Type B pancreatic cell (in vitro differentiated cells): ENCODE measurements at places on chromosomes 4 and X. TPM values are rescaled to one million over a fixed set of nuclear protein-coding genes. Genes with fewer than 3 reads are reported as not detected.

DNA sequence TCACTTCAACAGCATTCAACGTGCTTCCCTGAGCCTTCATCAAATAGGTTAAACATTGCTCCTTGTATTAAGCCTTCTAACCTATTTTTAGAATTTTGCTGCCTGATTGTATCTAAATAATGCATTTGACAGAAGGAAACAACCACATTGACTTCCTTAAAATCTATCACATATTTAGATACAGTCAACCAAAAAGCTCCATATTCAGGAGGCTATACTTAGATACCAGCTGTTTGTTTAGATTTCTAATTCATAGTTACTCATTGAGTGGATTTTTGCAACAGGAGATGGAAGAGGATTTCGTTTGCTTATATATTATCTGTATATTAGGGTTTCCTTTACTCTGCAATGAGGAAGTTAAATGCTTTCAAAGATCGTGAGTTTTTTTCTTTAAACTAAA lies 241.1 kb upstream of the PPP1R2C start:
- peaks cover 5% of the 10 kb centered on the region for H3K4me1 ChIP-seq
- no peak for DNase-seq
- no peaks in the 10 kb centered on the region for H3K36me3 ChIP-seq
- no peaks in the 10 kb centered on the region for H3K27me3 ChIP-seq

DNA sequence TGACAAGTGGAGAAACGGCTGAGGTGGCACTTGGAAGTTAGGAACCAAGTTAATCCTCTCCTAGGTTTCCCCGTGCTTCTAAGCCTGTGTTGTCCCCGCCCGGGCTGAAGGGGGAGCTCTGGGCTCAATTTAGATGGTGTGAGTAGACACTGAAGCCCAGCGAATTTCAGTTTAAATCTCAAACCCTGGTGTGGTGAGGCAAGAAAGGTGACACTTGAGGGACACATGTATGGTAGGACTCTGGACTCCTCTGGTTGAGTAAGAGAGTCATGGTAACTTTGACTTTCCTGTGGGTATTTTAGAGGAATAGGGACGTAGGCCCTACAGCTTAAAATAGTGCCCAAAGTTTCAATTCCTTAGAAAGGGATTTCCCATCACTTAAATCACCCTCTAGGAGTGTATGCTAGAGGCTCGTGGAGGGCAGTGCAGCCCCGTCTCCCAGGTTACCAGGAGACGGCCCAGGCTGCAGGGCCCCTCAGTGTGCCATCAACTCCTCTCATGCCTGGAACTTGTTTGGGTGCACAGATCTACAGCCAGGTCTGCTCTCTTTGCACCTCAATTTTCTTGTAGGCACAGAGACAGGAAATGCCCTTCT lies 24.0 kb downstream of the HAND2 start:
- DNase-seq: peak; percentile 62
- peak overlapping the region; percentile 75 for H3K4me3 ChIP-seq
- H3K27ac ChIP-seq: no peak overlapping the region
- H3K36me3 ChIP-seq: peaks cover 11% of the 10 kb centered on the region
- H3K4me1 ChIP-seq: peaks cover 4% of the 10 kb centered on the region

DNA sequence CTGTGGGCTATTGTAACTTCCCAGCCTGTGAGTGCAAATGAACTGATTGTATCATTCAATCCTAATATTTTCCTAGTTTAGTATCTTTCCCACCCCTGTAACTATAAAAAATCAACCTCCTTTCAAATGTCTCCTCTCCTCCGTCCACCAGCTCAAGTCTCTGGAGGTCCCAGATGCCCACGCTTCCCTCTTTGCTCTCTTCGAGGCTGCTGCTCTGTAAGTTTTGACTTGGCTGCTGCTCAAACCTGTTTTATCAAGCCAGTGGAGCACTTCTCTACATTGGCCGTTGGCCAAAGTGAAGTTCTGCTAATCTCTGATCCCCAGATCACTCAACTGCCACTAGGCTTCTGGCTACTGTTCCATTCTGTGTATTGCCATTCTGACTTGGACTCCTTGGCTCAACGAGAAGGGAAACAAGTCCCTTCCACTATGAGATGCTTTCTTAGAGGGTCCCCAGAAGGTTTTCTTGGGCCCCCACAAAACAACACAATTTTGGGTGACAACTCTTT lies 60.7 kb upstream of the RAPGEF2 start:
- no peak overlapping the region for H3K4me3 ChIP-seq
- DNase-seq: no peak
- H3K27ac ChIP-seq: no peak overlapping the region
- H3K4me1 ChIP-seq: no peaks in the 10 kb centered on the region

DNA sequence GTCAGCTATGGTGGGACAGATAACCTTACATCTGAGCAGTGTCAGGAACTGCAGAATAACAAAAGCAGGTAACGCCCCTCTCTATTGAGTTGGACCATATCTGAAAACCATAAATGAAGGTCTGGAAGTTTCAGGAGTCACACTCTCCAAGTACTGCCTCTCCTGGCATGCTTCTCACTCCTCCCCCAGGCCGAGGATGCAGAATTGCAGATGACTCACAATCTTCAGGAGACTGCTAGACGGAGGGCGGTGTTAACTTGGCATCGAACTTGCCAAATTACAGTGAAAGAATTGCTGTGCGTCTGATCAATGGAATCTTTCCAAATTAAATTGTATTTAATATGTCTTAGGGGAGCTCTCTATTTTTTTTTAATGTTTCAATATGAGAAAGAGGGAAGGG lies 67.1 kb upstream of the TRIM2 start:
- no peak overlapping the region for H3K27ac ChIP-seq
- H3K36me3 ChIP-seq: no peaks in the 10 kb centered on the region
- DNase-seq: no peak
- H3K27me3 ChIP-seq: no peaks in the 10 kb centered on the region
- no peak overlapping the region for H3K4me3 ChIP-seq
- H3K4me1 ChIP-seq: no peaks in the 10 kb centered on the region

FGD1 gene
- total RNA-seq: 11.3 and 23.9 TPM in 2 replicates

- no peak for DNase-seq
- no peak overlapping the region for H3K27ac ChIP-seq
- H3K27me3 ChIP-seq: no peaks in the 10 kb centered on the region
- H3K4me3 ChIP-seq: no peak overlapping the region
- peaks cover 7% of the 10 kb centered on the region for H3K4me1 ChIP-seq
- peaks cover 43% of the 10 kb centered on the region for H3K36me3 ChIP-seq
Observed at GRCh38 chr4:113500424-113500823, 261.1 kb downstream of the CAMK2D start.

DNA sequence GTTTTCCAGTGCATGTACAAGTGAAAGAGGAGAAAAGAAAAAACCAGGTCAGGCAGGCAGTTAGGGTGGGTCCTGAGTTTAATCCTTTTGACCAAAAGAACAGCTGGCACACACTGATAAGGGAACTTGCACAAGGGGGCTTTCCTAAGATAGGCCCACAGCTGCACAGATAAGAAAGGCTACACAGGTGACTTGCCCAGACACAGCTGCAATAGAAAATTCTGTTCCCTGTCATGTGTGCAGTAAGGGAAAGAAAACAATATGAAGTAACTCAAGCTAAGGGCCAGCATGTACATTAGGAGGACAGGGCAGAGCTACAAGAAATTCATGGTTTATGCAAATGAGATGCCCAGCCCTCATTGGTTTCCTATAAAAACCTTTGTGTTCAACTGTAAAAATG lies 32.9 kb downstream of the LUZP4 start:
- H3K4me3 ChIP-seq: no peak overlapping the region
- H3K27ac ChIP-seq: no peak overlapping the region
- no peaks in the 10 kb centered on the region for H3K36me3 ChIP-seq
- DNase-seq: no peak
- H3K27me3 ChIP-seq: no peaks in the 10 kb centered on the region

GRCh38 chr4:122639181-122639580 lies 18.3 kb upstream of the IL21 start:
- DNase-seq: no peak
- no peaks in the 10 kb centered on the region for H3K36me3 ChIP-seq
- H3K4me1 ChIP-seq: peaks cover 4% of the 10 kb centered on the region
- no peak overlapping the region for H3K27ac ChIP-seq
- H3K27me3 ChIP-seq: peaks cover 11% of the 10 kb centered on the region
- H3K4me3 ChIP-seq: no peak overlapping the region
